H9 (cell line): ENCODE measurements at places on chromosomes 7 and 10.

GRCh38 chr7:111384065-111384891 lies 178.0 kb downstream of the IMMP2L start:
- no peak for DNase-seq

- no peak for DNase-seq
These were observed 6.4 kb upstream of the IGFBP1 start for GRCh38 chr7:45881759-45882464.

GRCh38 chr7:137795211-137795610 lies 51.6 kb downstream of the DGKI start:
- no peak for DNase-seq

DNA sequence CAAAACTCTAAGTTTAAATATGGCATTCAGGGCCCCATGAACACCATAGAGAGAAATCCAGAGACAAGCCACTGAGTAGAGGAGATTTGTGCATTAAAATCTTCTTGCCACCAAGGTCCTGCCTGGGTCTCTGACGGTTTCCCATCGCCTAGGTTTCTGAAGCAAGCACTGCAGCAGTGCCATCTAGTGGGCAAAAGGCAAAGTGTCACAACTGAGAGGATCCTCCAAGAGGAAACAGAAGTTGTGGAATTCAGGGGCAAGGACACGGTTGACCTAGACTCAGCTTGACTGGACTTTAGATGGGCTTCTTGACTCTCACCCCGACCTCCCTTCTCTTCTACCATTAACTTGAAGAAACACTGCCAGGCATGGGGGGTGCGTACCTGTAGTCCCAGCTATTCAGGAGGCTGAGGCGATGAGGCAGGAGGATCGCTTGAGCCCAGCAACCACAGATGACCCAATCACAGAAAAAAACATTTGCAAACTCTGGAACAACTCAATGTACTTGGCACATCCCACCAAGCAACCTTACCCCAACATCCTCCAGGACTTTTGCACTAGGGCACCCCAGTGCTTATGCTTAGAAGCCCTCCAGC lies 604.1 kb downstream of the GALNT17 start:
- peak; percentile 80 for DNase-seq

- no peak for DNase-seq
These were observed 67.7 kb downstream of the TACR2 start for GRCh38 chr10:69348816-69349541.
